Urinary bladder (tissue), 4 donors: ENCODE measurements at places on chromosomes 13 and 19.

GRCh38 chr13:97274829-97275649 lies 52.9 kb downstream of the MBNL2 start:
- no peak for DNase-seq

DNA sequence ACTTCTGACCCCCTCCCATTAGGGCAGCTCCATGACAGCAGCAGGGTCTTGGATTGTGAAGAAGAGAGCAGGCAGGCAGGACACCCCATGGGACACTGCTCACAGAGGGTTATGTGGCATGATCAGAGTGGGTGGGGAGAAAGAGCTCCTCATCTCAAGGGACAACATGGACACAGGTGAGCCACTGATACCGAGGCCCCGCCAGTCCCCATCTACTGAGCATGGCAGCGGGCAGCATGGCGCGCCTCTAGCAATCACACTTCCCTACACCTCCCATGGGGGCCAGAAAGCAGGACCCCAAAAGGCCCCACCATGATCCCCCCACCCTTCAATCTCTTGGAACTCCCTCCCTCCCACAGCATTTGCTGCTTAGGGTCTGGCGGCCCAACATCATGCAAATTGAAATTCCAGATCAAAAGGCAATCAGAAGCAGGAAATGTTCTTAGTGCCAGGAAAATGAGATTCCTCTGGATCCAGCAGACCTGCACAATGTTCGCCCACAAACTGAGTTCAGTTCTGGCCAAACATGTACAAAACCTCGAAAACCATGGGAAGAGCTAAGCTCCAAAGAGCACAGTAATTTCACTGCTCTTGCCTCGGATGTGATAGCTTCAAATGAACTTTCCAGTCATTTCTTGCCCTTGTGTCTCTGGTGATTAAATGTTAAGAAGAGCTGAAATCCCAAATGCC lies 14.8 kb downstream of the DOCK9 start:
- no peak for DNase-seq

GRCh38 chr19:10510301-10510802 lies 6.9 kb downstream of the S1PR5 start:
- no peak for DNase-seq

DNA sequence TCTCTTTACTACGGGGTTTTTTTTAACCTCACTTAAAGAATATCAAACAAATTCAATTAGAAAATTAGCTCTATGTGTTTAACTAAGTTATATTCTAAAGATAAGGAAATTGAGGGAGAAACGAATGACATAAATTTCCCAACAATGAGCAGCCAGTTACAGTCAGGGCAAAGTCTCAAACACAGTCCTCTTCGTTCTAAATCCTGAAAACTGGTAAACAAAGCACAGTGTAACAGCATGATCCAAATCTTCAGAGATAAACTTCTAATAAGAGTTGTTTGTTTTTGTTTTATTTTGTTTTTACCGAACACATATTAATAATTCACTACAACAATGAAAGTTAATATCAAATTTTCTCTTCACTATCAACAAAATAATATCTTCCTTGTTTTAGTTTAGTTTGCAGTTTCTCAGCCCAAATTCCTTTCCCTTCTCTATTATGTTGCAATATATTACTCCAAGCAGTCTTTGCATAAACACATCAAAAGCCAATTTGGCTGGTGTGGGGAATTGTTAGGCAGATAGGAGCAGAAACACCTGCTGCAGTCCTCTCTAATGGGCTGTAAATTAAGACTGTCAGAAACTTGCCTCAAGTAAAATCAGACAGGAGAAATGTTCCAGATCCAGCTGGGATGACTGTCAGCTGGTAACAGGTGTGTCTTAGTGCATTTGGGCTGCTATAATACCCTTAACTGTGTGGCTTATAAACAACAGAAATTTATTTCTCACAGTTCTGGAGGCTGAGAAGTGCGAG lies 106.5 kb upstream of the SGCG start:
- DNase-seq = peak; percentile 13

DNA sequence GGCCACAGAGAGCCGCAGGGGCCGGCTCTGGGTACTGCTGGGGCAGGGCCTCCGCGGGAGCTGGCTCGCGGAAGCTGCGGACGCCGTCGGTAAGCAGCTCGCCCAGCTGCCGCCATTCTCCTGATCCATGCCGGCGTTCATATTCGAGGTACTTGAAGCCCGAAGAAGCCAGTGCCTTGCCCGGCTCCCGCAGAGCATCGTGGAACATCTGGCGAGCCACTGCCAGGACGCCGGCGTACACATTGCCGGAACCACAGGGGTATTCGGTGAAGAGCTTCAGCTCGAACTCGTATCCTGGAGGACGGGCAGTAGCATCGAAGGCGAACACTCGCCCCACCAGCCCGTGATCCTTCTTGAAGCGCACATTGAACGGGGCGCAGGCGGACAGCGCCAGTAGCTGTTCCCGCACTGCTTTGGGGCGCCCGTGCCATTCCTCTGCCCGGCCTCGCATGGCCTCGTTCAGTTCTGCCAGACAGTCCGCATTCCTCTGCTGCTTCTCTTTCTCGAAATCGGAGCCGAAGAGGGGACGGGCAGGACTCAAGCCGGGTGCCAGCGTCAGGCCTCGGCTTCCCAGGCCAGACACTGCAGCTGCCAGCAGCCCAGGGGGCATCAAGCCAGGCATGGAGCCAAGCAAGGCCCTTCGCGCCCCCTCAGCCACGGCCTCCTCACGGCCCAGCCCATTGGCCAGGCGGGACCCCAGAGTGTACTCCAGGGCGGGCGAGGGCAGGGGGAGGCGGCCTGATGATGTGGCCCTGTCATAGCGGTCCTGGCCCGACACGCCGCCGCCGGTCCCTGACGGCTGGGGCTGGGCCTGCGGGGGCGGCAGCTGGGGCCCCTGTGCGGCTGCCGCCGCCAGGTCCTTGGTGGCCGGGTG lies 1.0 kb downstream of the IRF2BP1 start:
- no peak for DNase-seq
